NCI-H1417 treated with DMSO at 0.1 percent for 48 hours (cell line): ENCODE measurements at places on chromosomes 5 and 9.

- no peak for DNase-seq
These were observed 107.2 kb upstream of the ZNF462 start for GRCh38 chr9:106755736-106756135.

GRCh38 chr9:68540712-68541535 lies at the start of gene TMEM252:
TMEM252 (minus strand) TSS chr9:68540883; CDS start chr9:68540814, 69 bp downstream.
- no peak for DNase-seq

DNA sequence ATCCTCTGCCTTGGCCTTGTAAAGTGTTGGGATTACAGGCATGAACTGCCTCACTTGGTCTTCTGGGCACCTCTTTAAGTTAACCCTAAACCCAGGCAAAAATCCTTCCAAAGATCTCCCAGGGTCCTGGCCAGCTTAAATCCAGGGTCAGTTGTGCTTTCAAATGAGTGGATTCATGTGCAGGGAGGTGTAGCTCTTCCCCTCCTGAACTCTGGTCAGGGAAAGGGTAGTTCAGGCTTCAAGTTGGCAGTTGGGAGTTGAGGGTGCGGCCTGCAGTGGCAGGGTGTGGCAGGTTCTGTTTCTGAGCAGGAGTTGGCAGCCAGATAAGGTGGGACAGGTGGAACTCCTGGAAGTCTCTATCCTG lies 3.6 kb downstream of the HNRNPAB start:
- no peak for DNase-seq

DNA sequence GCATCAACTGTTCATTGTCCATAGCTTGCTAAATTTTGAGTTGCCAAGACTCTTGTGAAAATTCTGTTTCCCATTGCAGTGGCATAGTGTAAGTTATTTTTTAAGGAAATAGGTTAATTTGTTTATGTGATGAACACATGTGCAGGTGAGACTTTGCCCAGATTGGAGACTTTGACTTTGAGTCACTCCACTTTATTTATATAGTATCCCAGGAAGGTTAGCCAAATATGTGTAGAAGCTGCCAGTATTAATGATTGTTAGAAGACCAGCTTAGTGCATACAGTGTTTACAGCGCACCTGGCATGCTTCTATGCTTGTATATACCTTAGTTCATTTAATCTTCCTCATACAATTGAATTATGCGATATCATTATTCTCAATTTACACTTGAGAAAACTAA lies 51.0 kb downstream of the MTAP start:
- no peak for DNase-seq

DNA sequence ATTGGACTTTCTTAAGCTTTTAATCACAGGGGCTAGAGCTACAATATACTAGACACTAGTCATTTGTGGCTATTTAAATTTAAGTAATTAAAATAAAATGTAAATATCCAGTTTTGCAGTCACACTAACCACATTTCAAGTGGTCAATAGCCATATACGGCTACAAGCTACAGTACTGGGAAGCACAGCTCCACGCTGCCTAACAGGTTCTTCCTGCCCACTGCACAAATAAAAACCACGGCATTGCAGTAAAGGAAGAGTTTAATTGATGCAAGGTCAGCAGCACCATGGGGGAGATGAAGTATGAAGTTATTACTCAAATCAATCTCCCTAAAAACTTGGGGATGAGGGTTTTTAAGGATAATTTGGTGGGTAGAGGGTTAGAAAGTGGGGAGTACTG lies 134.1 kb downstream of the LURAP1L start:
- DNase-seq: no peak
